ENCODE measurements at places on chromosomes 1 and 21.

- no peak for DNase-seq
Measured at GRCh38 chr21:45461369-45461750, 56.4 kb downstream of the COL18A1 start.

GRCh38 chr1:22350171-22350923 lies 101.3 kb upstream of the ZBTB40 start:
- no peak for DNase-seq

DNA sequence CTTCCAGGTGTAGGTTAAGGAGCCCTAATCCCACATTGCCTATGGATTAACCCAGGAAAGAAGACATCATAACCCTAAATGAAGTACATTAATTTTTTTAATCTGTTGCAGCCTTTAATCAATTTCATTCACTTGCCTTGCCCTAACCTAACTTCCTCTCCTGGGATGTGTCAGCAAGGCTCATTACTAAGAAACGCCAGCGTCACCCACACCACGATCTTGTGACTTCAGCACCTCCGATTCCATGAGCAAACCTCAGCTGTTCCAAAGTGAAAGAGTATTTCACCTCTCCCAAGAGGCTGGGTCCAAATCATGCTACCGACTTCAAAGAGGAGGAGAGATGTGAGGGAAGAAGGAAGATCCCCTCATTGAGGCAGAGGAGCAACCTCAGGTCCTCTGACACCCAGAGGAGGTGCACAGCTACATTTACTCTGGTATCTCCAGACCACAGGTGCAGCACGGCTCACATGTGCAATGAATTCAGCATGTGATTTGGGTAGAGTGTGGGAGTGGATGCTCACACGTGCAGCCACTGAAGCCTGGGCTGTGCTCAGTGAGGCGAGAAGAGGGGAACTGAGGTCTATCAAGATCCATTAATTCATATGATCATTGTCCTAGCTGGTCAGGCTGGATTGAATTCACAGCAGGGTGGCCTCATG lies 134.1 kb downstream of the SLC30A10 start:
- DNase-seq: no peak

- DNase-seq: no peak
Measured at GRCh38 chr1:112689842-112690237, 15.4 kb downstream of the MOV10 start.

- no peak for DNase-seq
Measured at GRCh38 chr1:51156752-51157151, 54.7 kb downstream of the C1orf185 start.

- no peak for DNase-seq
Measured at GRCh38 chr1:213994888-213995287, 7.1 kb downstream of the PROX1 start.

- DNase-seq: no peak
Measured at GRCh38 chr21:32653326-32653901, 41.2 kb upstream of the CFAP298 start.

Measured in skeletal muscle cell (primary cell).